ENCODE measurements at places on chromosomes 16 and 17.

- no peak for DNase-seq
Measured at GRCh38 chr17:73090396-73091202, 1.9 kb downstream of the SLC39A11 start.

GRCh38 chr17:79864147-79864546, 24.9 kb upstream of the CBX4 start:
- no peak for DNase-seq

DNA sequence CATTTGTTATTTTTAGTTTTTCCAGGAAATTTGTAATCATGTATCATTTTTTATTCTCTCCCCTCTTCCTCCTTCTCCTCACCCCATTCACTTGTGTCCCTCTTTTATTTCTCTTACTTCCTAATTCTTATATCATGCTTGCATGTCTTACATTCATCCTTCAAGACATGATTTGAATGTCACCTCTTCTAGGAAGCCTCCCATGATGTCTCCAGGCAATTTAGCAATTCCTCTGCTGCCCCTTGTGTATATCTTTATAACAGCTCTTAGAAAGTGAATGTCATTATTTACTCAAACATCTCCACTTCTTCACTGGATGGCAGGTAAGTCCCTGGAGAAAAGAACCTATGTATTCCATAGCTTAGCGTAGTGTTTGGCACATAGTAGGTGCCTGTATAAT, 7.8 kb downstream of the HNF1B start:
- no peak for DNase-seq

GRCh38 chr16:17294856-17295255, 175.9 kb downstream of the XYLT1 start:
- no peak for DNase-seq

- DNase-seq, result no peak
Measured at GRCh38 chr17:65931246-65932149, 260.4 kb downstream of the CEP112 start.

GRCh38 chr16:4407543-4408322, 8.7 kb downstream of the CORO7 start:
- no peak for DNase-seq

- DNase-seq, result no peak
Measured at GRCh38 chr17:81418710-81419318, 23.6 kb downstream of the BAHCC1 start.

DNA sequence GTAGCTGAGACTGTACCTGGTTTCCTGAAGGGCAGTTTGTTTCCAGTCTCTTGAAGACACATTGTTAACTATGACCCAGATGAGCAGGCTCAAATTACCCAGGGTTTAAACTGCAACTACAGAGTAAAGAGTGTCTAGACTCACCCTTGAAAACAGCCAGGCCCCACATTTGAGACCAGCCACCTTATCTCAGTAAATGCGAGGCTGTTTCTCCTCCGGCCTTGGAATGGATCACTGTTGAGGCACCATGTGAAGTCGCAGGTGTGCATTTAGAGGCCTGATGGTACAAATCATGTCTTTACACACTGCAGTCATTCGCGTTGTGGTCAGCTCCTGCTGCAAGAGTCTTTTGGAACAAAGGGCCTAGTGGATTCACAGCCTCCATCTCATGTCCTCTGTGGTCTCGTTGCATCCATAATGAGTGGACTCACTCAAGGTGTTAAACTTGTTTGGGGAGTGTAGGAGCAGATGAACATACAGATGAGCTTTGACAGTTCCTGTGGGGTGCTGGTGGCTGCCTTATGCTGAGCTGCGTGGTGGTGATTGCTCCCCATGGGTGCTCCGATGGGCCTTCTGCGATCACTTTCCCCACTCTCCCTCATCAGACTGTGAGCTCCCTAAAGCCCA, 18.5 kb upstream of the N4BP1 start:
- no peak for DNase-seq
